ENCODE measurements at places on chromosomes 3 and 15.

DNA sequence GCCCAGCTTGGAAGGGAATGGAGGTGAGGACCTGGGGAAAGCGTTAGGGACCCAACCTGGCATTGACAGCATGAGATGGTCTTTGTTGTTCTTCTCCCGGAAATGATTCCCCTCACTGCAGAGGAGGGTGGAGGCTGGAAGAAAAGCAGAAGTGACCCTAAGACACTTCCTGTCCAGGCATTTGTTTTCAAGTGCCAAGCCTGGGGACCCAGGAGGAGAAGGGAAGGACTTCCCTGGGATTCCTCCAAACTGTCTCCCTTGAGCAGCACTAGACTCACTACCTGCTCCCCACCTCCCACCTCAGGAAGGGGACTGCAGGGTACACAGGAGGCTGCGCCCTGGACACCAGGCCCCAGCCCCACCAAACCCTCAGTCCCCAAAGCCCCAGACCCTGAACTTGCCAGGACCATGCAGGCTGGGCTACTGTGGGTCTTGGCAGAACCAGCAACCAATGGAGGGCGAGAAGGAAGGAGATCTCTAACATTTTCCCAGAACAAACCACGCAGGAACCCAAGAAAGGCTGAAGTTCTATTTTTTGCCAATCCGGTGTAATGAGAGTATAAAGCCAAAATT lies 9.8 kb upstream of the VIPR1 start:
- no peak for DNase-seq

DNA sequence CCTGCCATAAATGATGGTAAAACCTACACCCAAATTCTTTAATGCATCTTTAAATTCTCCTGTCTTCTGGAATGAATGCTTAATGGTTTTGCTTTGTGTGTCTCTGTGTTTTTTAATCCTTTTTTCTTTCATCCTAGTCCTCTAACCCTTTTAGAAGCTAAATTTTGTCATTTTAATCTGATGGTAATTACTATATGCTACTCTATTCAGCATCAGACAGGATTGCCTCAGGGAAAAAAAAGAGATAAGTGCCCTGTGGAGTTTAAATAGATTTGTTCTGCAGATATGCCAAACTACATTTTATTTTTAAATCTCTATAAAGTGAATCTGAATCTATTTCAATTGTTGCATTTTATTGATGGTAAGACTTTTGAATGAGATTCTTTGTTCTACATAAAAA lies 966.8 kb downstream of the NSUN3 start:
- no peak for DNase-seq

DNA sequence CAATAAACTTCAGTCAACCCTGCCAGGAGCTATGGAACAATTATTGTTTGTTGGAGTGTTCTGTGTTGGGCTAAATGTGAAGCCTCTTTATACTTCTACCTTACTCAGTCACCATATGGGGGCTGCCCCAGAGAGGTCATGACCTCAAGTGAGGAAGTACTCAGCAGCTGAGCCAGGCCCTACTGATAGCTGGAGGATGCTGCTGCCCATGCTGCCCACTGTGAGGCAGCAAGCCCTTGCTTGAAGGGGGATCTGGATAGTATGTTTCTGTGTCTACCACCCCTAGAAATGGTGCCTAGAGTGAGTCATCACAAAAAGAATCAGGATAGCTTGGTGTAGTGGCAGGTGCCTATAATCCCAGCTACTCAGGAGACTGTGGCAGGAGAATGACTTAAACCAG lies 4.5 kb upstream of the RPL24 start:
- DNase-seq = no peak

DNA sequence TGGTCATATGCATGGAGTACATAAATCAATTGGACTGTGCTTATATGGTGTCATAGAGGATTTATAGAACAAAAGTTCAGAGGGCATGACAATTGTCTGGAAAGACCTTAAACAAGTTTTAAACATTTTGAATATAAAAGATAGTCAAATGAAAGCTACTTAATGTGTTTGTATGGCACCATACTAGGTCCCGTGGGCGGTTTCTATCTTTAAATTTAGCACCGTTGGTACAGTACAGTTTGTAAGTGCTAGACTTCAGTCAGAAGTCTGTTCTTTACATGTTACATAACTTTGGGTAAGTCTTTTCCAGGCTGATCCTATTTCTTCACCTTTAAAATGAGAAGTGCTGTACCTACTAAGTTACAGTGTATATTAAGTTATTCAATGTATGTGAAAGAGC lies 373.4 kb upstream of the ARL6 start:
- no peak for DNase-seq

GRCh38 chr3:120095979-120096426 lies 1.8 kb upstream of the GSK3B start:
- no peak for DNase-seq

DNA sequence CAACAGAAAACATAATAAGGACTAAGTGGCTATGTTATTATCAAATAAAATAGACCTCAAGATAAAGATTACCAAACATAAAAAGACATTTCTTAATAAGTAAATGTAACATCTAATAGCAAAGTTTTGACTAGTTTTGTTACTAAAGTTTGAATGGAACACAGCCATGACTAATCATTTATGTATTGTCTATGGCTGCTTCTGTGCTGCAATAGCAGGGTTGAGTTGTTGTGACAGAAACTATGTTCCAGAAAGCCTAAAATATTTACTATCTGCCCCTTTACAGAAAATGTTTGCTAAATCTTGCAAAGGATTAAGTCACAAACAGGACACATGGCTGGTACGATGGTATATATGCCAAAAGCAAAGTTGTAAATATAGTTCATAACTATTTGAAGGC lies 37.9 kb upstream of the MYH15 start:
- no peak for DNase-seq

DNA sequence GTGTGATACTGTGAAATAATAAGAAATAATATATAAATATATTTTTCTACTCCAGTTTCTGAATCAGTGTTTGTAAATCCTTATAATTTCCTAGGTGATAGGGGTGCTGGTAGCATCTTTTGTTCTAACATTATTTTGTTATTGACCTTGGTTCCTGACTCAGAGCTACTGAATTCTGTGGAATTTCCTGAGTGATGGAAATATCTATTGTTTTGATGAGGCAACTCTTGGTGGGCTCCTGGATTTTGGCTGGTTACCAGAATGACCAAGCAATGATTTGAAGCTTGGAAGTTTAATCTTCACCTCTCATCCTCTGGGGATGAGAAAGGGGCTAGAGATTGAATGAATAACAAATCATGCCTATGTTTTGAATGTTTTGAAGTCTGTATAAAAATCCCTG lies 377.3 kb downstream of the LPP start:
- DNase-seq = no peak

DNA sequence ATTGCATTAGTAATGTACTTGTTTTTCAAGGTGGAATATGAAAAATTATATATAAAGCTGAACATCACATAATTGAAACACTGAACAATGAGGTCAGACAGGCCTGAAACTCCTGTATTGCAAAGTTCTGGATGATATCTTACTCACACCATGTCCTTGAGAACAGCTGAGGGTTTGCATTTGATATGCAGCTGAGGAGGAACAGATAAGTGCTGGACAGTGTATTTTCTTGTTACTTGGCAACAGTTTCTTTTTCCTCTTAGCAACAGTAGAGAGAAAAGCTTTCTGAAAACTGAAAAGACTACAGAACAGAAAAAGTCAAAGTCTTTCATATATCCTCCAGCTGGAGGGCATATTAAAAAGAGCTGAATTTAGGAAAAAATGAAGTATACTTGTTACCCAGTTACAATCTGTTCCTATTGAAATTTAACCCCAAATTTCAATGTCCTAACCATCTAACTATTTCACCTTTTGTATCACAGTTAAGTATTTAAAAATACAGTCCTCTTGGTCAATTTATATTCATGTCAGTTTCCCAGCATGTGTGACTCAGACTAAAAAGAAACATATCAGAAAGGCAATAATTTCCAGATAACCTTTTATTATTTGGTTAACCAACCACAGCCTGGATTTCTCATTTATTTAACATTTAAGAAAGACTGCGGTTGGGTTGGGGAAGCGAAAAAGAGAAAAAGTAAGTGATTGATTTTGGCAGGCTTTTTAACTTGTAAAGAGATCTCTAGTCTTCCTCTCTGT lies 733.0 kb upstream of the DPPA4 start:
- DNase-seq = no peak

DNA sequence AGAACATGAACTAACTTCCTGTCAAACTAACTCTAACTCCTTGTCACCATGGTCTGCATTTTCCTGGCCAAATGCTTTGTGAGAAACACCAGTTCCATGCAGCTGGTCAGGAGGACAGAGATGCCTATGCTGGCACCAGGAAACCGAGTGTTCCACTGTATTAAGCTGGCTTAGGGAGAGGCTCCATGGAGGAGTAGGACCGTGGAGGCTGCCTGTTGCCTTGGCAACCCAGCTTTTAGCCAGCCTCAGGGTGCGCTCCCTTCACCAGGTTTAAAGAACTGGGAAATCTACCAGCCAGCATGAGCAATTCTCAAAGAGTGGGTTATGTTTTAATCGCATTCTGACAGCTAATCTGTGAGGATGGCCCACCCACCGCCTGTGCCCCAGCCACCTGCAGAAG lies 394.1 kb downstream of the OCA2 start:
- peak; percentile 26 for DNase-seq

DNA sequence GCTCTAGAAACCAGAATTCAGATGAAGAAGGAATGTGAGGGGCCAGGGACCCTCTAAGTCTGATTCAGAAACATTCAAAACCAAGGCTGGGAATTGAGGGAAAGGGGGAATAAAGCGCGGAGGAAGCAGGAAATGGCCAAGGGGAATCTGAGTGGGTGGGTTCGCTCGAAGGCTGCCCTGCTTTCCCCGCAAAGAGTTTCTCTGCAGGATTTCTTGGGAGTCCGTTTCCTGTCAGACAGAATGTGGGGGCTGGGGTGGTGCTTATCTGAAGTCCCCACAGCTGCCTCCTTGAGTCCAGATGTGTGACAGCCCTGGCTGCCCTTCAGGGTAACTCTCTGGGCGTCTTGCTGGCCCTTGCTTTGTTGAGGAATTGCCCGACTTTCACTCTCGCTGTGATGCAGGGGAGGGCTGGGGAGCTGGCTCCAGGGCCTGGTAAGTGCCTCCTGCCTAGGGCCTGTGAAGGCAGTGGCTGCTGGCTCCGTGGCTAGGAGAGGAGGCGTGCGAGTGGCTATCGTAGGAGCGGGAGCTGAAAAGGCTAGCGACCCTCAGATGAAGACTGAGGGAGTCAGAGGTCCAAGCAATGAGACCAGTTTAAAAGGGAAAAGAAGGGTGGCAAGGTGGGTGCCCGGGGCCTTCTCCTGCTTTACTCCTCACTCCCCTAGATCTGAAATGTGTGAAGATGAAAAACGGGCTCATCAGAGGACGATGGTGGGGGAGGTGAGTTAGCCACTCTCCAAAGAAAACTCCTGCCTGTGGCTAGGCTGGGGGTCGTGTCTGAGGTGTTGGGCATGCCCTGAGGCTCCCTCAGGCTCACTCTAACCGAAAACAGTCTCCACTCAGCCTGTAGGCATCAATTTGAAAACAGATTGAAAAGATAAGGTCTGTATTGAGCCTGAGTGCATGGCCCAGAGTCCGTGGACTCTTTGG lies 143.9 kb upstream of the UMPS start:
- DNase-seq = no peak

GRCh38 chr3:196533260-196533681 lies 18.1 kb upstream of the SMCO1 start:
- no peak for DNase-seq

DNA sequence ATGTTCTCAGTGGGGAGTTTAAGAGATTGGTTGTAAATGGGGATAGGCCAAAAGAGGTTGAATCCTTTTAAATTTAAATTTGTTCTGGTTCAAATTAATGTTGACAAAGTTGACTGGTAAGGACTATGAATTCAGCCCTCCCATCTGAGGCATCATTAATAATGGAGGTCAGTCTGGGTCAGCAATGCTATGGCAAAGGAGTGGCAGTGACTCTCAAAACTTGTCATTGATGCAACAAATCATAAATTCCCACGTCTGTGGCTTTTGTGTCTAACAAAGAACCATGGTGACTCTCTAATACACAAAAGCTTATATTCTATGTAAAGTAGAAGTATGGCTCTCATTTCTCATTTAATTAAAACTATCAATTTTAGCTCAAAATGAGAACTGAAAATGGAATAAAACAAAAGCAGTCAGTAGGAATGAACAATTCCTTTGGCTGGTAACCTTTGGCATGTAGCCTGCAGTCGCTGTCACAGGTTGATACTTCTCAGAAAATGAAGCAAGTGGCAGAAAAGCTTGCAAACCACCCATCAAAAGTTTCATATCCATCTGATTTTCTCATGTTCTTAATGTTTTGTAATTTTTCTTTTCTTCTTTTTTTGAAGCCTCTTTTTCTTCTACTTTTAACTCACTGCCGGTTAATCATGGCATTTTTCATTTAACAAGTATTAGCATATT lies 12.2 kb upstream of the ZBED2 start:
- no peak for DNase-seq

GRCh38 chr3:119547227-119547626 lies 12.2 kb downstream of the CD80 start:
- no peak for DNase-seq

DNA sequence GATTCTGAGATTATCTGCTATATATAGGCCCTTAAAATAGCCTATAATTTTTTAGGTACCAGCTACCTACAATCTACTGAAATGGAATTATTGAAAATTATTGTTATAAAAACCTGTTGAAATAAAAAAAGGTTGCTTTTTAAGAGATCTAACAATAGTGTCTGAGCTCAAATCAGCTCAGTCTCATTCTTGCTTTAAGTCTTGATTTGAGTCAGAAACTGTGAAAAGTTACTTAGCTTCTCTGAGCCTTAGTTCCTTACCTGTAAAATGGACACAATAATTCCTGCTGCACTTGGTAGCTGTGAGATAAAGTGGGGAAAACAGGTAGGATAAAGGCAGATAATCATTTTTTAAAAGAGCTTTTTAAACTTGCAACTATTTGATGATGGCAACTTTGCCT lies 118.8 kb upstream of the UBE2E2 start:
- DNase-seq = no peak

GRCh38 chr3:31504230-31504629 lies 28.5 kb upstream of the STT3B start:
- no peak for DNase-seq

GRCh38 chr3:127035677-127036076 lies 52.8 kb downstream of the PLXNA1 start:
- DNase-seq = no peak

DNA sequence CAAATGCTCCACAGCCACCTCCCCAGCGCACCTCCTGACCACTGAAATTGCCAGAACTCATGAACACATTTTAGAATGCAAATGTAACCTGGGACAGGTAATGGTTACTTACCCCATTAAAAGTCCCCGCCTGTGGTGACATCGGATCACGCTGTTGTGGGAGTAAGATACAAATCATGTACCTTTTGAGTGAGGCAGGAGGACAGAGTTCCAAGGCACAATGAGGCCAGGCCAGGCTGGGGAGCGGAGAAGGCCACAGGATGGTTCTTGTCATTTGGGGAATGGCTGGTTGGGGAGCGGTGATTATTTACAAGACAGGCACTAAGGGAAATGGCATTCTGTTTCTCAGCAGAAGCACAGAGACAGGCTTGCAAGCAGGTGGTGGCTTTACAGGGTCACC lies 490.0 kb downstream of the EDEM1 start:
- no peak for DNase-seq

DNA sequence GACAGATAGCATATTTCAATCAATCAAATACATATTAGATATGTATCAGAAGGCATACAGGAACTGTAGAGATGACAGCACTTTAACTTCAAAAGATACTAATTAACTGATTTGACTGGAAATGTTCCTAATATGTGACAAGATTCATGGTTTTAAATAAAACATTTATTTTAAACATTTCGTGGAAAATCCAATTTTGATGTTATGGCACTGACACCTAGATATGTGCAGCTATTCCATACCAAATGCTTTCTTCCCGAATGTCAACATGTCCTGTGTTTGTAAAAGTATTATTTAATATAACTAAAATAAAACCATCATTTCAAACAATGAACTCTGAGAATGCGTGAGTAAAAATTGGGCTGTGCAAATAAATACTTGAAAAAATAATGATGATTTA lies 1209.3 kb downstream of the NSUN3 start:
- no peak for DNase-seq
